ENCODE measurements at places on chromosomes 13 and 19. TPM values are rescaled to one million over a fixed set of nuclear protein-coding genes. Genes with fewer than 3 reads are reported as not detected.

- peak; percentile 83 for DNase-seq
- no peak overlapping the region for H3K4me3 ChIP-seq
- H3K27me3 ChIP-seq, result peaks cover 24% of the 10 kb centered on the region
- no peaks in the 10 kb centered on the region for H3K36me3 ChIP-seq
- peaks cover 4% of the 10 kb centered on the region for H3K4me1 ChIP-seq
These were observed 169.6 kb upstream of the GPR12 start for GRCh38 chr13:26929971-26930730.

DNA sequence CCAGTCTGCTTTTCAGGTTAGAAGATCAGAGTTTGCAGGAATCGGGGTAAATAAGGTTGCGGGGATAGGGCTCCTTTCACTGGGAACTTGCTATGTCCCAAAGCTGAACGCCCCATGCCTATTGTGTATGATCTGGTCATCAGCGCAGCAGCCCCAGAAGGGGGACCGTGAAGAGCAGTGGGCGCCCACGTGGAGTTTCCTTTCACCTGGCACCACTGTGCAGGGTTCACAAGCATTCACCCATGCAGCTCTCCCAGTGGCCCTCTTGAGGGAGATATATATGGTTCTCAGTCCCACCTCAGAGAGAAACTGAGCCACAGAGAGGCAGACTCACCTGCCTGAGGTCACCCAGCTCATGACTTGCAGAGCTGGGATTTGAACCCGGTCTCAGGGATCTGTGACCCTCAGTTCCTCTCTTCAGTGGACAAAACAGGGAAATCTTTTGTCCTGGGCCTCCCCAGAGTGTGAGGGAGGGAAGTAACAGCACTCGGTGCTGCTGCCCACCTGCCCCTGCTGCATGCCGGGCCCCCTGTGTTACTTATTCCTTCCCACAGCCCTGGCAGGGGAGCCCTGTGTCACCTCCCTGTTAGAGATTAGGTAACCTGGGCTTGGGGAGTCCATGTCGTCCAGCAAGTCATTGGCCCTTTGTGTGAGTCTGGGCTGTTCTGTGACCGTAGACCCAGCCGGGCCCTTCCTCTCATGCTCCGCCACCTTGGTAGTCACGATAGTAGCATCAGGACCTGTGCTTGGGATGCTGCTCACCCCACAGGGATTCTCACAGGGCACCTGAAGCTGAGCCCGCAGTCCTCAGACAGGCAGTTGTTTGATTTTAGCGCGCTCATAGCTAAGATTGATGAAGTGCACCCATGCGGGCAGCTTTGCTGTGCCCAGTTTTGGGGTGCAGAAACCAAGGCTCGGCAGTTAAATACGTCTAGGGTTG is 27.9 kb downstream of the PPP5C start:
- no peak for DNase-seq
- no peak overlapping the region for H3K27ac ChIP-seq
- H3K4me1 ChIP-seq, result peaks cover 19% of the 10 kb centered on the region
- no peaks in the 10 kb centered on the region for H3K27me3 ChIP-seq
- peaks cover 14% of the 10 kb centered on the region for H3K36me3 ChIP-seq

DNA sequence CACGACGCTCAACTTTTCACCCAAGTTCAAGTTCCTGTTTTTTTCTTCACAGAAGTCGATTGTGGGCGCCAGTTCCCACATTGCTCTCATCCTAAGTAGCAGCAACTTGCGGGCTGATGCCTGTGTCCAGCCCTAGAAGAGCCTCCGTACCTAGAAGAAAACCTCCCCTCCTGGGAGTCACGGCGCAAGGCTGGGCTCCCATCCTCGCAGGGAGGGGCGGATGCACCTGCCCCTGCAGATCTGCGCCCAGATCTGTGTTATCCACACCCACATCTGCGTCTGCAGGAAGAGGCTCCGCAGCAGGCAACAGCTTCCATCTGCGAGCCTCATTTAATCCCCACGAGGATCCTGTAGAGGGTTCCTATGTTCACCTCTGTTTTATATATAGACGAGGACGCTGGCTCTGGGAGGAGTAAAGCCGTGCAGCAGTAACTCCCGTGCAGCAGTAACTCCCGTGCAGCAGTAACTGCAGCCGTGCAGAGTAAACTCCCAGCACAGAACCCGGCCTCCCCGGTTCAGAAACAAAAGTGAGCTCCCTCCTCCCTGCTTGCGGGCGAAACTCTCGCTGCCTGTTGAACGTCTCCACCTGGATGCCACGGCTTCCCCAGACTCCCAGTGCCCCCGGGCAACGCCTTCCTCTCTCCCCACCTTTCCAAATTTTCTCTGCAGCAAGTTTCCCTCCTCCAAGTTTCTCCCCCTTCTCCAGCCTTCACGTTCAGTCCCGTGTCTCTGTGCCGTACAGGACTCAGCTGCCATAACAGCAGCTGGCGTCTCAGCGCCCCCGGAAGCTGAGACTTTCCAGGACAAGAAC is 23.5 kb upstream of the LAIR1 start:
- peak overlapping the region; percentile 74 for H3K27ac ChIP-seq
- H3K4me3 ChIP-seq, result peak overlapping the region; percentile 96
- no peak for DNase-seq
- H3K4me1 ChIP-seq, result peaks cover 21% of the 10 kb centered on the region

- peak overlapping the region; percentile 93 for H3K4me3 ChIP-seq
- H3K27me3 ChIP-seq, result no peaks in the 10 kb centered on the region
- peaks cover 10% of the 10 kb centered on the region for H3K36me3 ChIP-seq
- peak overlapping the region; percentile 96 for H3K27ac ChIP-seq
These were observed 58.9 kb upstream of the C1QTNF9 start for GRCh38 chr13:24250376-24251057.

DNA sequence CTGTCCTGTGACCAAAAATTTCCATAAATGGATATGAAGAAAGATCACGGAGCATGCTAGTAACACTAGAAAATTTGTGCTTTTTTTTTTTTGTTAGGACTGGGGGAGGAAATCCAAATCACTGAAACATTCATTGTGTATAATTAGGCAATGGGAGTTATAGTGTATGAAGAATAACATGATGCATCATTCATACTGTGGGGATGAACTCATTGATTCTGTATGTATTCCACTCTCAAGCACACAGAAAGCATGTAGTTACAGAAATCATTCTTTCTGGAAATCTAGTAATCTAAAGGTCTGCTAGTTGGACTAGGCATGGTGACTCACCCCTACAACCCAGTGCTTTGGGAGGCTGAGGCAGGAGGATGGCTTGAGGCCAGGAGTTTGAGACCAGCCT is 749.7 kb downstream of the DIAPH3 start:
- no peak for DNase-seq
- H3K4me1 ChIP-seq, result no peaks in the 10 kb centered on the region
- H3K4me3 ChIP-seq, result no peak overlapping the region
- peaks cover 24% of the 10 kb centered on the region for H3K27me3 ChIP-seq

DNA sequence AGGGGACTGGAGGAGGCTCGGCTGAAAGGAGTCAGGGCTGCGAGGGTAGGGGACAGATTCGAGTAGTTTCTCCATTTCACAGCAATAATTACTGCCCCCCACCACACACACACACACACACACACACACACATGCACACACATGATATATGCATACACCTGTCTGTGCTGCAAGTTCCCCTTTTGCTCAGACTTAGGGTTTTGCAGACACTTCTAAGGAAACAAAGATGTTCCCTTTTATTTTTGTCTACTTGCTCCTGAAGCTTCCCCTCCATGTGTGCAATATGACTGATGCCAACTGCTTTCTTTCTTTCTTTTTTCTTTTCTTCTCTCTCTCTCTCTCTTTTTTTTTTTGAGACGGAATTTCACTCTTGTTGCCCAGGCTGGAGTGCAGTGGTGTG is 13.4 kb downstream of the MBD3L2B start:
- DNase-seq, result no peak
- H3K4me1 ChIP-seq, result peaks cover 3% of the 10 kb centered on the region

- no peak overlapping the region for H3K27ac ChIP-seq
- H3K36me3 ChIP-seq, result no peaks in the 10 kb centered on the region
- no peaks in the 10 kb centered on the region for H3K4me1 ChIP-seq
These were observed 985.4 kb downstream of the DIAPH3 start for GRCh38 chr13:59178344-59178743.

DNA sequence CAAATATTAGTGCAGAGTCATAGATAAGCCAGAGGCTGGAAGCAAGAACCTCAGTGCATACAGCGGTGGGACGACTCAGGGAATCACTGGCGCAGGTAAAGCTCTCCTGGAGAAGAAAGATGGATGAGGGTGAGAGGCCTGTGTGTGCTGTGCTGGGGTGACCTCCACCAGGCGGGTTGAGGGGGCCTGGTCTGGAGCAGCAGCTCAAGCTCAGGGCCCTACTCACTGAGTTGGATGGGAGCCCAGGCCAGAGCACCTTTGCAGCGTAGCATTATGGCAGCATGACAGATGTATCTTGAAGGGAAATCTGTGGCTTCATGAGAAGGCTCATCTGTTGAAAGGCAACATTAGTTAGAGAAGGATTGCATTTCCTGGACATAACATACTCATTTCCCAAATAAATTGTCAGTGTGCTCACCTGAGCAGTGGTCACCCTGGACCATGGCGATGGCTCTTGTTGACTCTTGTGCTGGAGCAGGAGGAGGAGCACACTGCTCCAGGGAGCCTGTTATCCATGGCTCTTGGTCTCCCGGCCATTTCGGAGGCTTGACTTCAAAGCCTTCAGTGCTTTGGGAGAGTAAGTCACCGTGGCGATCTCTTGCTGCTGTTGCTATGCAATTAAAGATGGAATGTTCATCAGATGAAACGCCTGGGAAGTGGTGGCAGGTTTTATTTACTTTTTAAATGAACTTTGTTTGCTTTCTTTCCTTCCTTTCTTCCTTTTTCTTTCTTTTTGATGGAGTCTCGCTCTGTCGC is 25.0 kb downstream of the HNRNPM start:
- no peak overlapping the region for H3K4me3 ChIP-seq
- H3K27me3 ChIP-seq, result no peaks in the 10 kb centered on the region
- H3K36me3 ChIP-seq, result peaks cover 43% of the 10 kb centered on the region
- peaks cover 34% of the 10 kb centered on the region for H3K4me1 ChIP-seq
- DNase-seq, result no peak

GRCh38 chr13:49292742-49293486 is 45.2 kb downstream of the CDADC1 start:
- peak overlapping the region; percentile 35 for H3K27ac ChIP-seq
- H3K36me3 ChIP-seq, result peaks cover 6% of the 10 kb centered on the region
- H3K4me1 ChIP-seq, result peaks cover 3% of the 10 kb centered on the region

- H3K27ac ChIP-seq, result no peak overlapping the region
- peaks cover 7% of the 10 kb centered on the region for H3K36me3 ChIP-seq
- no peak overlapping the region for H3K4me3 ChIP-seq
- H3K4me1 ChIP-seq, result peaks cover 19% of the 10 kb centered on the region
- peaks cover 12% of the 10 kb centered on the region for H3K27me3 ChIP-seq
These were observed 97.3 kb downstream of the FAM216B start for GRCh38 chr13:42878721-42879120.

- peak overlapping the region; percentile 82 for H3K27ac ChIP-seq
- H3K36me3 ChIP-seq, result peaks cover 6% of the 10 kb centered on the region
- DNase-seq, result no peak
- H3K4me1 ChIP-seq, result peaks cover 21% of the 10 kb centered on the region
- H3K27me3 ChIP-seq, result no peaks in the 10 kb centered on the region
These were observed 363 bp upstream of the ZNF763 start for GRCh38 chr19:11964496-11964857.

- no peaks in the 10 kb centered on the region for H3K27me3 ChIP-seq
- H3K27ac ChIP-seq, result no peak overlapping the region
- H3K4me3 ChIP-seq, result no peak overlapping the region
- peaks cover 19% of the 10 kb centered on the region for H3K36me3 ChIP-seq
- DNase-seq, result no peak
- no peaks in the 10 kb centered on the region for H3K4me1 ChIP-seq
These were observed 145.2 kb upstream of the KLHL1 start for GRCh38 chr13:70253411-70253810.

DNA sequence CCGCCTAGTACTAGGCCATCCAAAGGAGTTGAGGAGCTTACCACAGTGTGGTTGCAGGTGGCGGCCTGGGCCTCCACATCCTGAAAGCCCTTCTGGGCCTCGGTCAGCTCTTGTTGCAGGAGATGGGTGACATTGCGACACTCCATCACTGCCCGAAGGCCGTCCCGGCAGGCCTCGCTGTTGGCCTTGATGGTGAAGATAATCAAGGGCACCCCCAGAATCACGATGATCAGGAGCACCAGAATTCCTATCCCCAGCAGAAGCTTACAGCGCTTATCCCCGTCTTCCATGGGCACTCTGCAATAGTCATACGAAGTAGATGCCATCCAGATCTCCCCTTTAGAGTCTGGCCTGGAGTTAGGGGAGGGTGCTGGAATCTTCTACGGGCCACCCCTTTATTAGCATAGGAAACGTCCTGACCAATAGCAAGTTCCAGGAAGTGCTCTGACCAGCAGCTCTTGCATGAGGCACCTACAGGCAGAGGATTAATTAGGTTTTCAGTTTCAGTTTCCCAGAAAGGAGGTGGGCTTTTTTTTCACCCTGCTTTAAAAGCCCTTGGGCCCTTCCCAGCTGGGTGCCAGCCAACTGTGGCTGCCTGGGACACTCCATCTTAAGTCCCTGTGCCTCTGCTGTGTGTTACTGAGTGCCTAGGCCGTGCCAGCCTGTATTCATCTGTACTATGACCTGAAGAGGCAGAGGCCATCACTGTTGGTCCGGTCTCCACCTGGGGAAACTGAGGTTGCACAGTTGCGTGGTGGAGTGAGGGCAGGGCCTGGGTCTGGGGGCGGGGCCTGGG is at the start of gene BST2:
Gene BST2, minus strand, starts transcription at position 381 of the 796 bp plus-strand sequence. Its CDS starts 55 bp downstream, at position 326.
- peak within 1 kb of the TSS; percentile 96 for H3K4me3 ChIP-seq
- no peaks in the 10 kb centered on the region for H3K36me3 ChIP-seq
- peak; percentile 86 for DNase-seq
- H3K27me3 ChIP-seq, result no peaks in the 10 kb centered on the region
- H3K27ac ChIP-seq, result peak within 1 kb of the TSS; percentile 99
- H3K4me1 ChIP-seq, result peaks cover 25% of the 10 kb centered on the region

GRCh38 chr13:43095771-43096719 is 72.7 kb downstream of the DNAJC15 start:
- peaks cover 19% of the 10 kb centered on the region for H3K36me3 ChIP-seq
- peaks cover 19% of the 10 kb centered on the region for H3K4me1 ChIP-seq
- H3K27me3 ChIP-seq, result no peaks in the 10 kb centered on the region

DNA sequence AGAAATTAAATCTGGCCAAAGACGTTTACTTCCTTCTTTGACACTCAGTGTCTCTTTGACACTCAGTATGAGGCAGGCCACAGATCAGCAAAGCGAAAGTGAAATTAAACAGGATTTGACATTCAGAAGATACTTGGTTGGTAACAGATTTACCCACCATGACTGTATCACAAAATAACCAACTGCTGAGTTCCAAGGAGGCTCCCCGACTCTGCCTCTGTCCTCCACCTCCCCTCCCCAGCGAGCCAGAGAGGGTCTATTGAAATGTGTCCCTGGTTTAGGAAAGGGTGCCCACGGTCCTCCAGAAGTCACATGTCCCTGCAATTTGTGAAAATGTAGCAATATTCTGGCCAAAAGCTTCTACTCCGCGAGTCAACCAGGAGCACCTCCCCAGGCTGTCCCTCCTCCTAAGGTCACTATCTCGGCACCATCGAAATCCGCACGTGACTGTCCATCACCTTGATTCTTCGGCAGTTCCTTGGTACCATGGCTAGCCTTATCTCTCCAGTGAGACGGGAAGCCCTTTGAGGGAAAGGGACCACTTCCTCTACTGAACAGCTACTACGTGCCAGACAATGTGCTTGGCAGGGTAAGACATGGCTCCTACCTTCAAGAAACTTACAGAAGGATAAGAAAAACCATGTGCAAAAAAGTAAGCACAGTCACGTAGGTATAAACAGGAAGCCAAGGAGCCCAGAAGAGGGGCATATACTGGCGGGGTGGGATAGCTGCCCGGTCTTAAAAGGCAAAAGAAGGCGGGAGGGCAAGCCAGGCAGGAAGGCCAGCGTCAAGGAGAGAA is 1.5 kb downstream of the N4BP2L1 start:
- peak overlapping the region; percentile 100 for H3K4me3 ChIP-seq
- H3K4me1 ChIP-seq, result peaks cover 50% of the 10 kb centered on the region
- H3K27me3 ChIP-seq, result no peaks in the 10 kb centered on the region
- peaks cover 18% of the 10 kb centered on the region for H3K36me3 ChIP-seq
- peak; percentile 72 for DNase-seq

The ZNF578 gene
- total RNA-seq, result 1.00 TPM

The DCT gene
- total RNA-seq, result not detected

The NLRP11 gene
- total RNA-seq, result not detected

The SPINT2 gene
- 9.1 TPM for total RNA-seq

The UNC13A gene
- total RNA-seq, result not detected

All from natural killer cell treated with Interleukin-12 subunit alpha and Interleukin-12 subunit beta and Interleukin-15 and Interleukin-18, amount 100 ng/mL, for 72 hours (primary cell).